ENCODE measurements at places on chromosomes 16 and 17. TPM values are rescaled to one million over a fixed set of nuclear protein-coding genes. Genes with fewer than 3 reads are reported as not detected.

The ITGAL gene
- total RNA-seq: 233 TPM

The ALOX15B gene
- total RNA-seq: not detected

The NOG gene
- 4.5 TPM for total RNA-seq

The TBX4 gene
- not detected for total RNA-seq

The USH1G gene
- not detected for total RNA-seq

The ABCC3 gene
- total RNA-seq: not detected

The HBQ1 gene
- total RNA-seq: 1.2 TPM

The IRX5 gene
- total RNA-seq: not detected

The NPIPA5 gene
- total RNA-seq: 8.8 TPM
